ENCODE measurements at places on chromosomes 3 and 15.

DNA sequence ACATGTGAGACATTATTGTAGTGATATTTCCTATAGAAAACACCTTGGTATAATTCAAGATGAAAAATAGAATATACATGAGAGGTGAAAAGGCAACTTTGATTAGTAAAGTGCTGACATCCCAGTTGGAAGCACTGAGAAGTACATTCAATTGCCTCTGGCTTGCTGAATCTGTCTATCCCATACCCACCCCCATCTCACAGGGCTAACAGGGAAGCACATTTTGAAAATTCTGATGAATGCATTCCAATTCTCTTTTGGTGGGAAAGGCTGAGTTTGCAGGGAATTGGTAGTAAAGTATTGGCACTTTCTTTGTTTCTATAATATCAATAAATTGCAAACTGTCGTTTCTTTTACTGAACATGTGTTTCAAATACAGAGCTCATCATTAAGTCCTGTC lies 122.9 kb downstream of the MBNL1 start:
- no peak for DNase-seq

- no peak for DNase-seq
These were observed 47.0 kb downstream of the ZBTB20 start for GRCh38 chr3:115099986-115100571.

GRCh38 chr3:54653456-54654195 lies 274.2 kb downstream of the LRTM1 start:
- DNase-seq = no peak

- no peak for DNase-seq
These were observed 287.4 kb upstream of the SLCO3A1 start for GRCh38 chr15:91566141-91566540.

DNA sequence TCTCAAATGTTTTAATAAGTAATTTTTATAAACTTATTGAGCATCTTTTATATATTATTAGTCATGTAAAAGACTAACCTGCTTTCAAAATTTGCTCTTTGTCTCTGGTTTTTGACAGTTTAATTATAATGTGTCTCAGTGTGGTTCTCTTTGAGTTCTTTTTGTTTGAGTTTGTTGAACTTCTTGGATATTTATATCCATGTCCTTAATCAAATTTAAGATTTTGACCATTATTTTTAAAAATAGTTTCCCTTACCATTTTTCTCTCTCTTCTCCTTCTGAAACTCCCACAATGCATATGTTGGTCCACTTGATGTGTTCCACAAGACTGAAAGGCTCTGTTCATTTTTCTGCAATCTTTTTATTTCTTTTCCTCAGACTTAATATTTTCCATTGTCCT lies 366.1 kb upstream of the GOLIM4 start:
- DNase-seq = no peak

- no peak for DNase-seq
These were observed 631.8 kb downstream of the SQOR start for GRCh38 chr15:46266661-46267060.

DNA sequence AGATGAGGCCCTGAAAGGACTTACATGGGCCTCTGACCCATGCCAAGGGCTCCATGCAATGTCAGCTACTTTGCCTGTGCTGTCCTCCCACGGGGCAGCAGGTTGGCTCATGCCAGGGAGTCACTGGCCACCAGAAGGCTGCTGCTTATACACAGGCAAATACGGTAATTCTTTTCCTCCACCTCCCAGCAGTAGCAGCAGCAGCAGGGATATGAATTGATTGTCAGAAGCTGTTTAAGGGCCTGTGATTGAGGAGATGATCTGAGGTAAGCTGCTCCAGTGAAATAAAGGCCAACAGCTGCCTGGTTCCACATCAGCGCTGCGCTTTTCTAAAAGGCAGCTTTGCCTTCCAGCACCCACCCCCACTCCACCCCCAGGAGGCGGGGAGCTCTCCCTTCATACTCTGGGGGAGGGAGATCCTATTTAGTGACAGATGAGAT lies 250.5 kb downstream of the SHQ1 start:
- DNase-seq = no peak

GRCh38 chr3:129597087-129597999 lies 9.1 kb downstream of the PLXND1 start:
- no peak for DNase-seq

DNA sequence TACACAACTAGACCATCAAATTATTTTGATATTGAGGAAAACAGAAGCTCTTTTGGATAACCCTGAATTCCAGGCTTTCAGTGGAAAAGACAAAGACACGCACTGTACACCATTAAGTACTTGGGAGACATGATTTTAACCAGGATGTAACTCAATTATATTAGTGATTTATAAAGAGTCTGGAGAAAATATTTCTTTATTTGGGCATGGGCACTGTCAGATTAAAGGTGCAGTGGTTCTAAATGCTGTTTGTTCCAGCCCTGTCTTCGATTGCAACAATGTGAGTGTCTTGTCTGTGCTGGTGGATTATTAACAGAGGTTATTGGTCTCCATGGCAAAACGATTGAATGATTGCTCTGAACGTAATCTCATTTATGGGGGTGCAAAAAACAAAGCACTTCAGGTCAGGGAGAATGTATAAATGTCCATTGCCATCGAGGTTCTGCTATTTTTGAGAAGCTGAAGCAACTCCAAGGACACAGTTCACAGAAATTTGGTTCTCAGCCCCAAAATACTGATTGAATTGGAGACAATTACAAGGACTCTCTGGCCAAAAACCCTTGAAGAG lies at the start of gene TM4SF4:
Gene TM4SF4 (plus strand): TSS at position 448 of the 568 bp plus-strand sequence. CDS start 181 bp downstream, outside the sequence.
- no peak for DNase-seq

DNA sequence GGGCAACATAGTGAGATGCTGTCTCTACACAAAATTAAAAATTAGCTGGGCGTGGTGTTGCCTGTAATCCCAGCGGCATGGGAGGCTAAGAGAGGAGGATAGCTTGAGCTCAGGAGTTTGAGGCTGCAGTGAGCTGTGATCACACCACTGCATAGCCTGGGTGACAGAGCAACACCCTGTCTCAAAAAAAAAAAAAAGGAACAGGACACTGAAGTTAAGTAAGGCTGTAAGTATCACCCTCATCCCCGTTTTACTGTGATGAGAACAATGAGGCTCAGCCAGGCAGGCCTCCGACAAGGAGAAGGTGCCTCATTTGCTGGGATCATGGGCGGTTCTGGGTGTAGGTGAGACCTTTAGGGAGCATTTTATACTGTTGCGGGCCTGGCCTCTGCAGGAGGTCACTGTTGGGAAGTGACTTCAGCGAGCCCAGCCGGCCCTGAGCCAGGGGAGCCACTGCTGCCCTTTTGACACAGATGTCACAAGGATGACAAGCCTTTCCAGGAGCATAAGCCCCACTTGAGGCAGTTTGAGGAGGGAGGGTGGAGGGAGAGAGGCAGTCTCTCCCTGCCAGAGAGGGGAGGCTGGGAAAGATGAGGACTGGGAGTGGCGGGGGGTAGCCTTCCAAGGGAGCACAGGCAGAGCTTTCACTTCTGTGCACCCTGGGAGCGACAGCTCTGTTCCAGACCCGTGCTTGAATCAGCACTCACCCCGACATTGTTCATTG lies 30.8 kb downstream of the IRAK2 start:
- no peak for DNase-seq

GRCh38 chr15:58611731-58612676 lies 137.5 kb downstream of the ADAM10 start:
- no peak for DNase-seq

DNA sequence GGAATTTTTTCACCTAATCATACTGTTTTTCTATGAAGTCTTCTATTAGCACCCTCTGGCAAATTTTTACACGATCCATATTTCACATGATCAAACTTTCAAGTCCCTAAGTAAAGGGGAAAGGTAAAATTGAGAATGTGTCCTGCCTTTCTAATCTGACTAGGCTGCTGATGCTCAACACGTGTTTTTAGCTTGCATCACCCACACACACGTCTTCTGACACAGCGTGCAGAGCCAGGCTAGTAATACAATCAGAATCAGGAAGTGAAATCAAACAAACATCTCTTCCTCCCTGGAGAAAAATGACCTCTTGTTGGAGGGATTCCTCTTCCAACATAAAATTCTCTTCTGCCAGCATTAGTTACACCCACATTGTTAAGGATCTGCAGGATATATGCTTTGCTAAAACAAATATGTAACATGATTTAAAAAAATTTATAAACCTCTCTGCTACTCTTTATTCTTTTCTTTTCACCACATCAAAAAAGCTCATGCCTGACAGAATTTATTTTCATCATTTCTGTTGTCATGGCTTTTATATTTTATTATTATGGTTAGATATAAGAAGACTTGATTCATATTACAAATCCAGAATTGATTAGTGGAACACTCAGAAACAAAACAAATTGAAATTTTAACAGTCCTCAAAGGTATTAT lies 122.4 kb downstream of the RAP2B start:
- DNase-seq = no peak

DNA sequence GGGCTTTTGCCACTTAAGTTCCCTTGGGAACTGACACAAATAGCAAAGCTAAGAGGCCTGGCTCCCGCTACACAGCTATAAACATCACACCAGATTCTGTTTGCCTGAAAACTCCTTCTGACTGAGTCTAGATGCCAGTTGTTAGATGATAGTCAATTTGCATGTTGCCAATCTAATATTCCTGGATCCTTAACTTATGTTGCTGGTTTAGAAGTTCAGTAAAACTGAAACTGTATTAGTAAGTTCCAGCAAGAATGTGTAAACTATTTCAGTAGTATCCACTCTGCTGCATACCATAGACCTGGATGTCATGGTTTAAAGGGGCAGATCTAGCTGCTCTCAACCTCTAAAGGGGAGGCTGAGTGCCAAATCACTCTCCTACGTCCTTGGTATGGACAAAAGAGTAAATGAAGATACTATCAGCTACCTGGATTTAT lies 27.1 kb upstream of the LACTB start:
- no peak for DNase-seq

DNA sequence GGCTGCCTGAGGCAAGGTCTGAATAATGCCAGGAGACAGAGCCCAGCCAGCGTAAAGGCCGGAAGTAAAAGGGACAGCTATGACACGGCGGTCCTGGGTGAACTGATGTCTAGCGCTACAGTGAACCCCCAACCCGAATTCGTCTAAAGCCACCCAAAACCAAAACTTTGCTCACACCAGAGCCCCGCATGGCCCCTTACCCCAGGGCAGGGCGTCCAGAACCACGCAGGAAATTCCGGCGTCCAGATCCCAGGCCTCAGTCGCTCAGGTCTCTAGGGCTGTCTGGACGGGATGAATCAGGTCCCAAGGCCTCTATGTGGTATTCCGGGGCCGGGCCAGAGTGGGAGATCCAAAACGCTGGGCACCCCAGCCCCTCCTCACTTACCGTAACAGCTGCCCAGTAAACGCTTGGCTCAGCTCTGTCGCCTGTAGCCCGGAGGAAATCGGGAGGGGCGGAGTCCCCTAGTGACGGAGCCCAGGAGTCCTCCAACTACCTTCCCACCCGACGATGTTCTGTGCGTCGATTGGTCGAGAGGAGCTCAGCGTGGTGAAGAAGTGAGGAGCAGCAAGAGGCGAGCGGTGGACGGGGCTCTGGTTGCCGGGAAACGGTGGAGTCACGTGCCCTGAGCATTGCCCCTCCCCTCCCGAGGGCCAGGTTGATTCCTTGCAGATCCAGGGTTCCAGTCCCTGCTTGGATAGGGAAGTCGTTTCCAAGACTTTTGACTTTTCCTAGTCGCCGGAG lies at the start of gene CCDC32:
Gene CCDC32 (minus strand): TSS at position 452 of the 742 bp plus-strand sequence. CDS start 2,027 bp downstream, outside the sequence.
- DNase-seq = peak; percentile 96

GRCh38 chr3:197499427-197499826 lies 56.3 kb downstream of the BDH1 start:
- DNase-seq = no peak

DNA sequence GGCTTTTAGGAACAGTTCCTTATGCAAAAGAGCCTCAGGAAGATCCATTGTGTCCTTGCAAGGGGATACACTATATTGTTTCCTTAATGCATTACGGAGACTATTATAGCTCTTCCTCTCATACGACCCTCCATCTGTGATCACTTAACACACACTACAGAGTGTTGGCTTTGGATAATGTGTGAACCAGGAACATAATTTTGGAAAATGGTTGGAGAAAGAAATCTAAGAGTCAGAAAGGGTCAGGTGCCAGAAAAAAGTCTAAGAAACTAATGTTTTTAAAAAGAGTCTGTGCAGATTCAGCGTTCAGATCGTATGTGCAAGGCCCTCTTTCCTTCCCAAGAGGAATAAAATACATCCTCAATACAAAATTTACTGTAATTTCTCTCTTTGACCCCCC lies 27.3 kb downstream of the LRRN1 start:
- DNase-seq = no peak

Measured in stimulated activated CD4-positive, alpha-beta T cell treated with anti-CD3 and anti-CD28 coated beads, Interleukin-1b, Interleukin-23, amount 100 ng/mL, for 24 hours (primary cell).